ENCODE measurements at places on chromosomes 5 and 9.
A peak's percentile ranks its signal among the peaks of the same experiment; 100 is the strongest.

DNA sequence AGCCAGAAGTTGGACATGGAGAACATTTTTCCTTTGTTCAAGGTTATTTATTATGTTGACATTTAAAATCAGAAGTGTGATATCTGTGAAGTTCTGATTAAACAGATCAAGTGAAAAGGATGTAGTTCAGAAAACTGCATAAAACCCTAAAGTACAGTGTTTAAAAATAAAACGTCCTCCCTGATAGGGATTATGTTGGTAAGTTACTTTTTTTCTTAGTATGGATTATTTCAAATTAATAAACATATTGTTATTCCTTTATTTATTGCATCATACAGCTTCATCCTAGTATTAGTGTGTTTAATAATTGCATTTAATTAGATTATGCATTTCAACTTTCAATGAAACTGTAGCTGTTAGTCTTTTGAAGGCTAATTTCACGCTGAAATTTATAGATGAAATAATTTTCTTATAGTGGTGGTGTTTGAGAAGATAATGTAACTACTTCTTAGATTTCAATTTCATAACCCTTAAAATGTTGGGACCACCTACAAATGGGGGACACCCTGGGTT, 157.9 kb upstream of the DMRT1 start:
- no peak for DNase-seq

DNA sequence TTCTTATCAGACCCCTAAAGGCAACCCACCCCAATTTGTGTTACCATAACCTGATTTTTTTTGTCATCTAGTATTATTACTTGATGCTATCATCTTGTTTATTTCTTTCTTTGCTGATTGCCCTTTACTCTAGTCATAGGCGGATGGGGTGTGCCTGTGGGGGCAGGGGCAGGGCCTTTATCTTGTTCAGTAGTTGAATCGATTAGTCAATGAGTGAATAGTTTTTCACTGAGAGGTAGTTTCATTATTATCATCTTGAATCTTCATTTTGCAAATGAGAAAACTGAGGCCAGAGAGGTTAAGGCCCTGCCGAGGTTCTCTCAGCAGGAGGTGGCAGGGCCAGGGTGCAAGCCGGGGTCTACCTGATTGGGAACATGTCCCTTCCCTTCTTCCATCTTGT, 9.4 kb upstream of the GM2A start:
- no peak for DNase-seq

GRCh38 chr5:108503986-108504385, 122.1 kb upstream of the FBXL17 start:
- DNase-seq = no peak

DNA sequence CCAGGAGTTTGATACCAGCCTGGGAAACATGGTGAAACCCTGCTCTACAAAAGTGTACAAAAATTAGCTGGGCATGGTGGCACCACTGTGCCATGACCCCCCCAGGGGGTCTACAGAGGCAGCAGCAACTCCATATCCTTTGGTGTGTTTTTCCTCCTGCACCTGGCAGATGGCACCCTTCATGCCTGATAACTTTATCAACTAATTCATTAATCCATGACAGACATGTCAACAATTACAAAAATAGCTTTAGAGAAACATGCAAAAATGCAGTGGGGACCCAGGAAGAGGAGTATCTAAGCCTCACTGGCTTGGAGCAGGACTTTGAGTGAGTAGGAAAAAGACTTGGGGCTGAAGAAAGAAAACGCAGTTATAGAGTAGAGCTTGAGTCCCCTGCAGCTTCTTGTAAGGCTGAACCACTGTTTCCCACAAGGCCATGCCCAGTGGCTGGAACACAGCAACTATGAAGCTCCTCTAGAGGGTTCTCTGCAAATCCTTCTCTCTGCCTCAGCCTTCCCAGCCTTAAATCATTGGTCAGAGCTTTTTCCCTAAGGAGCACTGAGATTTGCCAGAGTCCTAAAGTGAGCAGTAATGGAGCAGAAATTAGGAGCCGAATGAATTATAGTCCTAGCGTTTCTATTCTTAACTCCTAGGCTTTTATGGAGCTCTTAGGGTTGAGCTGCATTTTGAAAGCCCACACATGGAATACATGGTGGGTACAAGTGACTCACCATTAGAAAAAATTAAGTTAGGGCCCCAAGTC, 25.5 kb upstream of the B4GALT1 start:
- DNase-seq = no peak

DNA sequence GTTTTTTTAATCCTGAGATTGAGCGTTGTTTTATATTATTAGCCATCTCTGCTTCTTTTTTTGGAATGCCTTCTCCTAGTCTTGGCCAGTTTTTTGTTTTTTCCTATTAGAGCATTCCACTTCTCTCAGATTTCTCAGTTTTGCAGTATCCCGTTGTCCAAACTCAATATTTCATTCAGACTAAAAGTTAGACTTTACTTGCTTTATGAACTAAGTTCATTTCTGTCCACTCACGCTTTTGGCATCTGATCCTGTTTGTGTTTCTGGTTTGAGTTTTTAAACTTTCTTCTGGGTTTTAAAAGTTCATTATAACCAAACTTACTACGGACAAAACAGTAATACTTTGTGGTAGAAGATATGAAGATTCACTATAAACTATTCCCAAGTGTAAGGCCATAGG, 288.3 kb upstream of the MPDZ start:
- DNase-seq = no peak

- DNase-seq = no peak
These were observed 134.2 kb downstream of the FBXO4 start for GRCh38 chr5:42059291-42059690.

- no peak for DNase-seq
These were observed 116.8 kb downstream of the MACIR start for GRCh38 chr5:103375350-103375749.

GRCh38 chr5:122924203-122924602, 78.8 kb downstream of the SNX24 start:
- no peak for DNase-seq

- DNase-seq = no peak
These were observed 7.2 kb upstream of the RNU6ATAC start for GRCh38 chr9:134171316-134172197.

- peak; percentile 55 for DNase-seq
These were observed 104.1 kb downstream of the ADAMTS2 start for GRCh38 chr5:179241175-179241574.

- DNase-seq = no peak
These were observed 61.6 kb downstream of the NNT start for GRCh38 chr5:43664501-43665040.

- no peak for DNase-seq
These were observed 74.2 kb upstream of the OTULINL start for GRCh38 chr5:14507156-14507941.

GRCh38 chr5:62977661-62978060, 399.0 kb downstream of the LRRC70 start:
- DNase-seq = no peak

- DNase-seq = no peak
These were observed 1.3 kb downstream of the ANXA1 start for GRCh38 chr9:73152953-73153352.

GRCh38 chr9:95048225-95049087, 269.1 kb downstream of the FANCC start:
- no peak for DNase-seq

GRCh38 chr5:8993031-8993430, 552.8 kb downstream of the SEMA5A start:
- DNase-seq = no peak

DNA sequence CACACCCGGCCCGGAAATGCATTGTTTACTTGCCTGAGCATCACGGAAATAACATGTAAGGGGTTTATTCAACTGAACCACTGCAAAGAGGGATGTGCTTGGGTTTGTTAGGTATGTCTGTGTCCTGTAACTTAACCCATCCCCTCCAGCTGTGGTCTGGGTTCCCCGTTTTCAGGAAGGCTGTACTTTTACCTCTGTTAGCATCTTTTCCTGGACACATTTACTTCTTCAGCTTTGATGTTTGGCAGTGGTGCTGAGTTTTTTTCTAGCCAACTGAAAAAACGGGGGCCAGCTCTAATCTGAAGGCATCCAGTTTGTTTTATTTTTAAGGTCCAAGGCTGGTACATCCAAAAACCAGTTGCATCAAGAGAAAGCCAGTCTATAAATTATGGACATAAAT, 561.8 kb downstream of the BNC2 start:
- no peak for DNase-seq

DNA sequence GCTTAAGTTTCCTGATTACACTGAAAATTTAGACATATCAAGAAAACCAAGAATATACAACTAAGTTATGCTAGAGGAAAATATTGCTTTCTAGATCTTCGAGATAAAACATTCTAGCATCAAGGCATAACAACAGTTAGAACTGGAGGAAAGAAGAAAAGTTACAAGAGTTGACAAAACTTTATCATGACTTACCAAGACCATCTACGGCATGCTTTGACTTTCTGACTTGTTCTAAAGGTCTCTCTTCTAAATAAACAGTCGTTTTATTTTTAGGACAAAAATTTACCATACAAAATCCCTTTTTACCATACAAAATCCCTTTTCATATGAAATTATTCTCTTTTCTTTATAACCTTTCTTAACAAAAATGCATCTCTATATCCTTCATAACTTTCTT, 1110.1 kb upstream of the CDH10 start:
- no peak for DNase-seq

GRCh38 chr5:44932922-44933585, 124.3 kb downstream of the MRPS30 start:
- DNase-seq = no peak

DNA sequence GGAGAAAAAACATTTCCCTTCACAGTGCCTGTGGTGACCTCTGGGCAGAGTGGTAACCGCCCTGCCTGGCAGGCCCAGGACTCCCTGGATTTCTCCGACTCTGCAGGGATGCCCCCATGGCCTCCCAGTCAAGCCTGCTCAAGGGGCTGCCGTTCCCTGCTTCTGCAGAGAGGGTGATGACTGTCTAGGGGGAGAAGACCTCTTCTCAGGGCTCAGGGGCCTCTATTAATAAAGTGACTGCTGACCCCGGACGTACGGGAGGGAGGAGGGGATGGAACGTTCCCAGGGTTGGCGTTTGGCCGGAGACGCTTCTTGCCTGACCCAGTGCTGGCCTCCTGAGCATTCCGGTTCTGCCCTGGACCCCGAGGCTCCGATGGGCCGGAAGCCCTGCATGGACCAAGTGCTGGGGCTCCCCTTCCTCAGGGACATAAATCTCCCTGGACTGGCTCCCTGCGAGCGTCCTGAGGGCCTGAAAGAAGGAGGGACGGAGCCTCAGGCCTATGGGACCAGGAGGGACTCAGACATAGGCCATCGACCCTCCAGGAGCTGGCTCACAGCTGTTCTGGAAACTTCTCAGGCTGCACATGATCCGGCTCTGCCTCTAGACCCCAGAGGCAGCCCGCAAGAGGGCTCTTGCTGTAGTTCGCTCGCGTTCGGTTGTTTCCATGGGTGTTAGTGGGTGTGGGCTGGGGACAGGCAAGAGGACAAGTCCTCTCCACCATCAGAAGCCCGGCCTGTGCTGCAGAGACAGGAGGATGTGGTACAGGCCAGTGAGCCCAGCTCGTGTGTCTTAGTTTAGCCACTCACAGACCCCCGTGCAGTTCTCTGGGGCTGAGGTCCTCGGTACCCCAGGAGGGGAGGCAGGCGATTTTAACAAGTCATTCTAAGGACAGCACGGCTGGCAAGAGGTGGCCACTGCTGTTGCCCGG, 8.1 kb upstream of the RNU6ATAC start:
- DNase-seq = no peak

- DNase-seq = peak; percentile 80
These were observed 4.1 kb downstream of the SNCB start for GRCh38 chr5:176625966-176626875.

GRCh38 chr9:116080561-116080960, 73.0 kb upstream of the PAPPA start:
- DNase-seq = no peak

GRCh38 chr5:151071021-151071420, 9.8 kb downstream of the TNIP1 start:
- no peak for DNase-seq

DNA sequence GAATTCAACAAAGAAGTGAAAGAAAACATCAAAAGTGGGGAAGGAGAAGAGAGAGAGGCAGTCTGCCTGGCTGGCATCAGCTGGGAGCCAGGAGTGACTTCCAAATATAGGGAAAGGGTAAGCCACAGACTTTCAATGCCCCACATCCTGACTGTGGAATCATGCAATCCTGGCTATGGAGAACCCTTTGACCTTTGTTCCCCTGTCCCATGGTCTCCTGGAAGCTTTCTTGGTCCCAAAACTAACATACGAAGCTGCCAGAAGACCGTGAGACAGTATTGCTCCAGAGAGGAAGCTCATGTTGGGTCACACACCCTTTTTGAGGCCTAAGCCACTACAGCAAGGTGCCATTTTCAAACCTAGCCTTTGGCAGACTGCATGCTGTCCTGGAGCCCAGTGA, 665.5 kb downstream of the ELAVL2 start:
- no peak for DNase-seq

DNA sequence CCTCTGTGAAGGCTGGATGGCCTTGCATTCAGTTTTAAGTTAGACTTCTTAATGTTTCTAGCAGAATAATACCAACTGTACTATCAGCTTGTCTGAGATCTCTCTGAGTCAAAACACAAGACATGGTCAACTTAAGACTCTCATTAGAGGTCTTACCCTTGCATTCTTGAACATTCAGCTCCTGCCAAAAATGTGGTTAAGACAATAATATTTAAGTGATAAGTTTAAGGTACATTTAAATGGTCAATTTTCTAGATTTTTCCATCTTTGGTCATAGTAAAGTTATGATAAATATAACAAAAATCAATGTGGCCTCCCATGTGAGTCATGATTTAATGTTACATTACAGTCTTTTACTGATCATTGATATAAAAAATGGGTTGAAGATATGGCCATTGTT, 75.0 kb downstream of the NR2F1 start:
- no peak for DNase-seq

DNA sequence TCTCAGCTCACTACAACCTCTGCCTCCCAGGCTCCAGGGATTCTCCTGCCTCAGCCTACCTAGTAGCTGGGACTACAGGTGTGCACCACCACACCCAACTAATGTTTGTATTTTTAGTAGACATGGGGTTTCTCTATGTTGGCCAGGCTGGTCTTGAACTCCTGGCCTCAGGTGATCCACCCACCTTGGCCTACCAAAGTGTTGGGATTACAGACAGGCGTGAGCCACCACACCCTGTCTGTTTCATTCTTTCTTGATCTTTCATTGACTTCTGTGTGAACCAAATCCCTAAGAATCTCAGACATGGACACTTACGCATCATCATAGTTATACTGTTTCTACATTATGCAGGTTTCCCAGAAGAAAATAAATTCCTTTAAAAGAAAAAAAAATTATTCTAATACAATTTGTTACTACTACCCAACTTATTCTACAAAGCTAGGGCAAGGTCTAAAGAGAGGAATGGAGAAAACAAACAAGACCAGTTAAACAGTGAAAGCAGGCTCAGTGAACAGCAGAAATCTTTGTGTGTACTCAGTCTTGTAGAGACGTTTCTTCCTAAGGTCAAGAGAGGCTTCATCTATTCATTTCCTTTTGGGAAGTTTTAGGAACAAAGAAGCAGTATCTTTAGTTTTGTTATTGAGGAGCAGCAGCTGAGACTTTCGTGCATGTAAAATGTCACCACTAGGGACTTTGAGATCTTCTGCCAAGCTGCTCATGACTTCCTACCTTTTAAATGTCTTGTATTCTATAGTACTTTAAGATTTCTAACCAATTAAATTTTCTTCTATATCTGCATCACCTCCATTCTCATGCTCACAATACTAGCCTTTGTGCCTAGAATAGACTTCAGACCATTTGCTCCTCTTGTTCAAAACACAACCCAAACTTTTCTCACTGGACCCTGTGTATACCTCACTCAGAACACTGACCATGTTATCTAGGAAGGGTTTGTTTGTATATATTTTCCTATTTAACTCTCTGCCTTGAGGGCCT, 5.6 kb upstream of the HMGCR start:
- no peak for DNase-seq

All from RWPE2 (cell line).